ENCODE measurements at places on chromosomes 3 and 15.

- DNase-seq = no peak
Measured at GRCh38 chr15:69324565-69324964, 25.9 kb downstream of the PAQR5 start.

- no peak for DNase-seq
Measured at GRCh38 chr3:182007441-182007840, 295.7 kb downstream of the SOX2 start.

GRCh38 chr3:196377321-196377720, 39.1 kb upstream of the TM4SF19 start:
- DNase-seq = no peak

DNA sequence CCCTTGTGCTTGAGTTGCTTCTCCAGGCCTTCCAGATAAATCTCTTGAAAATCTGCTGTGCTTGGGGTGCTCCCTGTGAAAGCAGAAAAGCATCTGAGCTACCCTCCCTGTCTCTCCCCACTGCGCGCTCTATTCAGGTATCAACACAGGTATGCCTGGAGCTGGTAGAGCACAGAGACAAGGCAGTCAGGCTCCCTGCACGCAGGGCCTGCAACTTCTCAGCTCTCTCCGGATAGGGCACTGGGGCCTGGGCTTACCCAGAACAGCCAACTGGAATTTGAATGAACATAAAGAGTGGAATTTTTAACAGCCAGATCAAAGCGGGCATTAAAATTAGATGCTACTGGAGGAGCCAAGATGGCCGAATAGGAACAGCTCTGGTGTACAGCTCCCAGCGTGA, 183.6 kb downstream of the XXYLT1 start:
- no peak for DNase-seq

GRCh38 chr3:63824309-63824708, 5.2 kb downstream of the C3orf49 start:
- DNase-seq = no peak

DNA sequence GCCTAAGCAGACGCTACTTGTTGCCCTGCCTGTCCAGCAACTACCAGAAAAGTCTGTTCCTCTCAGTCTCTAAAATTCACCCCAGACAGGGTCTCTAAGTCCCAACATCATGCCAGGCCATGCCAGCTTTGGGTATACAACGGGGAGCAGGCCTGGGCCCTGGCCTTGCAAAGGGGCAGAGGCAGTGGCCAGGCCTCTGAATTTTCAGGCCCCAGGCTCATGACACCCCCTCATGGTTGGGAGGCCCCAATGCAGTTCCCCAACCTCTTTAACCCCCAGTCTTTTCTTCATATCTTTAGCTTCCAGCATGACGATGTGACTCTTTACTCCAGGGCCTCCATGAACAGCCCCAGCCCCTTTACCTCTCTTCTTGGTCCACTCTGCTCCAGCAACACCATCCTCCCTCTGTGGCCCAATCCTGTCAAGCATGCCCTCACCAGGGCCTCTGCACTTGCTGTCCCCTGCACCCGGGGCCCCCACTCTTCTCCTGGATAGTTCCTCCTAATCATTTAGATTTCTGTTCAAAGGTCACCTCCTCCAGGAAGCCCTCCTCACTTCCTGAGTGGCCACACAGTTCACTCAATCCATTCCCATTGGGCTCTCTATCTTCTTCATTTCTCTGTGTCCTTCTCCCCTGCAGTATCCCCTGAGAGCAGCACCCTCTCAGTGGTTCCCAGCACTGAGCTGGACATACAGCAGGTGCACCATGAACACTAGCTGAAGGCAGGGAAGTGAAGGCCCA, 4.8 kb downstream of the IQSEC1 start:
- no peak for DNase-seq
